Right kidney (tissue), 9 donors: ENCODE measurements at places on chromosomes 12 and 14.
A peak's percentile ranks its signal among the peaks of the same experiment; 100 is the strongest.

- no peak for DNase-seq
These were observed 119.1 kb upstream of the EGLN3 start for GRCh38 chr14:34069854-34070582.

GRCh38 chr12:118358612-118359540, 13.8 kb downstream of the TAOK3 start:
- DNase-seq = no peak

GRCh38 chr14:52693532-52693931, 1.8 kb downstream of the ERO1A start:
- no peak for DNase-seq

DNA sequence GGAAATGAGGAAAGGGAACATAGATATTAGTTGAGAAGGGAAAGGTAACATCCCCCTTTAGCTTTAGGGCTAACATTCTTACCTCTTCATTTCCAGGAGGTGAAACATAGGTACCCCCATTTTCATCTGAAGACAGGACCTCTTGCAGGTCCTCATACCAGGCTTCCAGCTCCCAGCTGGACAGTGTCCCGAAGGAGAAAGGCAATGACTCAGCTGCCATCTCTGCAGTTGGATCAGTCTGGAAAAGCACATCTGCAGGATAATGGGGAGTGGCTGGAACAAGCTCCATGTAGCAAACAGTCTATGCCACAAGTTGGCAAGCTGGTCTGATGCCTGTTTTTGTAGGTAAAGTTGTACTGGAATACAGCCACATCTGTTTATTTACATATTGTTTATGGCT, 3.1 kb downstream of the DDIT3 start:
- DNase-seq = no peak

GRCh38 chr14:99116741-99117295, 155.2 kb downstream of the BCL11B start:
- DNase-seq = no peak

GRCh38 chr12:52496054-52496453, 3.0 kb upstream of the KRT6A start:
- DNase-seq = no peak

GRCh38 chr12:93484315-93484981, 17.1 kb downstream of the MRPL42 start:
- DNase-seq = no peak

- no peak for DNase-seq
These were observed 291.8 kb downstream of the TMEM121 start for GRCh38 chr14:105817971-105818711.

GRCh38 chr12:90060031-90060430, 351.4 kb upstream of the ATP2B1 start:
- DNase-seq = no peak

- DNase-seq = no peak
These were observed 306.3 kb upstream of the FLRT2 start for GRCh38 chr14:85223667-85224066.

DNA sequence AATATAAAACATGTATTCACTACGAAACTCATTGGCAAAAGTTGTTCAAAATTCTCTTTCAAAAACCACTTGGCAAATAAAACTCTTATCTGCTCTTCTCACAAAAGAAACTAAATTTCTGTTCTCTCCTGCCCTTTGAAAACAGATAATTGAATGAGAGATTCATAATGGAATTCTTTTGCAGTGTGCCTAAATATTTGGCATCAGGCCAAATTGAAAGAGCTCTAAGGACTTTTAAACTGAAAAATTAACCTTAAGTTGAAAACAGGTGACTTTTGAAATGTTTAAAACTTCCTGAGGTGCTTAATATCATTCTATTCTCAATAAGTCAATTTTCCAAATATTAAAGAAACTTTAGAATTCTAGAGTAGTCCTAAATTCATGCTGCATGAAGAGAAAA, 136.4 kb downstream of the FSCB start:
- DNase-seq = no peak

- DNase-seq = no peak
These were observed 25.5 kb downstream of the EIF2S1 start for GRCh38 chr14:67385618-67386017.

DNA sequence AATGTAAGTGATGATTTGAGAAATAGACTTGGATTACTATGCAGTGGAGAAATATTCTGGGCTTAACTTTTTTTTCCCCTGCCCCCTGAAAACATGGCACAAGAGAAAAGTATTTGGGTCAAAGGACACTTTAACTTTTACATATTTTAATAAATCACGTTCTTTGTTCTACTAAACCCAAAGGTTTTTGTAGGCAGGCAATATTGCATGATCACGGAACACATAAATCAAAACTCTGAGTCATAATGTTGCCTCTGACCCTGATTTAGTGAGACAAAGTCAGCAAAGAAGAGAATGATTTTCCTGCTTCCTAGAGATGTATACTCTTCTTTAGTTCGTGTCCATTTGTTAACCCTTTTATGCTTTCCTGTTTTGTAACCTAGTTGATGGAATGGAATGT, 38.0 kb downstream of the ABCD2 start:
- no peak for DNase-seq

GRCh38 chr12:89645434-89645833, 63.2 kb downstream of the ATP2B1 start:
- peak; percentile 11 for DNase-seq

GRCh38 chr12:125418902-125419564, 353.8 kb downstream of the AACS start:
- DNase-seq = no peak

DNA sequence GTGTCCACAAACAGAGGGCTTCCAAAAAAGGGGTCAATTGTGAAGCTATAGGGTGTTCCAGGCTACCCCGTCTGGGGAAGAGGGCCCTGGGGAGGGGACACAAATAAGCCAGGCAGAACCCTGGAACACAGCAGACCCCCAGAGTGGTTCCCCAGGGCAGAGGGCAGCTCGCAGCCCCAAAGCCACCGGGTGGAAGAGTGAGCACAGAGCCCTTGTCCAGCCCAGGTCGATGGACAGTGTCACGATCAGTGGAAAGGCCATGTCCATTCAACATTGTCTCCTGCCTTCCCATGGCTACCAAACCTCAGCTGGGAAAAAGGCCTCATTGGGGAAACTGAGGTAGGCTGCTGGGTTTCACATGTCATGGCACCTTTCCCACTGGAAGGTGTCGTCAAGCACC, 131.4 kb downstream of the DICER1 start:
- DNase-seq = no peak

- no peak for DNase-seq
These were observed 60.5 kb downstream of the AMN start for GRCh38 chr14:102982852-102983470.

DNA sequence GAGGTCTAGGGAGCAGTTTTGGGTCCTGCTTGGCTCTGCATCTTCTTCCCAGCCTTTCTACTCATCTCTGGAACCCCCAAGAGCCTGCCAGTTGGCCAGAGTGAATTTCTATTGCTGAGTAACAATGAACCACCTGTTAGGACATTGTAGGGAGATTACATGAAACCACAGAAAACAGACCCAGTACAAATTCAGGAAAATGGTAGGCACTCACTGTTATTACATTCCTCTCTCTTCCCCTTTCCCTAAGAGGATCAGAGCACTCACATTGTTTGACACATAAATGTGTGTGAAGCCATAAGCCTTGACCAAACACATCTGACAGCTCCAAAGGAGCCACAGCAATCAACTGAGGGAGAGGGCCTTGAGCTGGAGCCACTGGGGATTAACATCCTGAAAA, 216.1 kb downstream of the TMEM132D start:
- DNase-seq = no peak

- no peak for DNase-seq
These were observed 1.8 kb upstream of the GNS start for GRCh38 chr12:64760808-64761573.

GRCh38 chr12:27682534-27682933, 13.7 kb upstream of the REP15 start:
- DNase-seq = no peak

DNA sequence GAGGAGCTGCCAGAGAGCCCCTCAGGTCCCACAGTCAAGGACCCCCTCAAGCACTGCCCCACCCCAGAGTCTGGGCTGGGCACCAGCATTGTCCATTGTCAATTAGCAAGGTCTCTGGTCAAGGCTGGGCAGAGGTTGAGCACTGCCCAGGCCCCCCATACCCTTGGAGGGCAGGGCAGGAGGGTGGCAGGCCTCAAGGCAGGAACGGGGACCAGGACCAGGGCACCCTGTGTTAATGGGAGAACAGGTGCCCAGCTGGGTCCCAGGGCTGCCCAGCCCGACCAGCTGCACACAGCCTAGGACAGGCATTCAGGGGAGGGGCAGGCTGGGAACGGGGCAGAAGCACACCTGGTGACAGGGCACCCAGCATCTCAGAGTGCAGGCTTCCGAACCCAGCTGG, 18.4 kb downstream of the SIVA1 start:
- DNase-seq = no peak

DNA sequence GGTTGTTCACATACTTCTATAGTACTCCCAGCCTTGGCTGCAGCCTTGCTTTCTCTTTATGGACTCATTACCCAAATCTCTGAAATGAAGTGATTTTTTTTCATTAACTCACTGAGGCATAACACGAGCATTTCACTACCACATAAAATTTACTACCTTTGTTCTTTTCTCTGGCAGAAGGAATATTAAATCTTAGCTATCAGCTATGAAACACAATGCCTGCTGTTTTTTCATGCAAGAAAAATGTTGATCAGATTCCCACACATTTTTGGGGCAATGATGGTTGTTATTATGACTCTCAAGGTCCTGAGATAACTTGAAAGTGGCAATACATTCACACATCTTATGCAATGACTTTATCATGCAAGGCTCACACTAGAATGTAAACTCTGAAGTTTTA, 225.3 kb upstream of the ATP2B1 start:
- DNase-seq = no peak

- DNase-seq = no peak
These were observed 143.5 kb downstream of the SCARB1 start for GRCh38 chr12:124720004-124720680.

GRCh38 chr14:23572836-23573235, 5.2 kb upstream of the AP1G2 start:
- DNase-seq = no peak

- no peak for DNase-seq
These were observed 123.3 kb downstream of the KCNC2 start for GRCh38 chr12:75086091-75087038.
